ENCODE measurements at places on chromosomes 16 and 17.

GRCh38 chr17:42782166-42783061 is 2.0 kb downstream of the WNK4 start:
- no peak for DNase-seq

GRCh38 chr16:67258161-67258835 is 9.5 kb downstream of the SLC9A5 start:
- DNase-seq = no peak

- DNase-seq = no peak
Observed at GRCh38 chr17:15480204-15480603, 12.8 kb upstream of the CDRT4 start.

GRCh38 chr16:13573903-13574302 is 346.1 kb upstream of the ERCC4 start:
- no peak for DNase-seq

GRCh38 chr16:81151648-81152310 is 55.6 kb upstream of the GCSH start:
- DNase-seq = no peak

DNA sequence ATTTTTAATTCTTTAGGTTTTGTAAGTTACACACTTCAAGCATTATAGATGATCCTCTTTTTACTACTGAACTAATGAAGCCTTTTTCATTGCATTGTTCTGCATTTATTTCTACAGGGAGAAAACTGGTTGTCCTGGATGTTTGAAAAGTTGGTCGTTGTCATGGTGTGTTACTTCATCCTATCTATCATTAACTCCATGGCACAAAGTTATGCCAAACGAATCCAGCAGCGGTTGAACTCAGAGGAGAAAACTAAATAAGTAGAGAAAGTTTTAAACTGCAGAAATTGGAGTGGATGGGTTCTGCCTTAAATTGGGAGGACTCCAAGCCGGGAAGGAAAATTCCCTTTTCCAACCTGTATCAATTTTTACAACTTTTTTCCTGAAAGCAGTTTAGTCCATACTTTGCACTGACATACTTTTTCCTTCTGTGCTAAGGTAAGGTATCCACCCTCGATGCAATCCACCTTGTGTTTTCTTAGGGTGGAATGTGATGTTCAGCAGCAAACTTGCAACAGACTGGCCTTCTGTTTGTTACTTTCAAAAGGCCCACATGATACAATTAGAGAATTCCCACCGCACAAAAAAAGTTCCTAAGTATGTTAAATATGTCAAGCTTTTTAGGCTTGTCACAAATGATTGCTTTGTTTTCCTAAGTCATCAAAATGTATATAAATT is 53.0 kb downstream of the TUBD1 start:
- no peak for DNase-seq

Measured in T follicular helper cell (primary cell).